ENCODE measurements at places on chromosomes 1 and 21.

DNA sequence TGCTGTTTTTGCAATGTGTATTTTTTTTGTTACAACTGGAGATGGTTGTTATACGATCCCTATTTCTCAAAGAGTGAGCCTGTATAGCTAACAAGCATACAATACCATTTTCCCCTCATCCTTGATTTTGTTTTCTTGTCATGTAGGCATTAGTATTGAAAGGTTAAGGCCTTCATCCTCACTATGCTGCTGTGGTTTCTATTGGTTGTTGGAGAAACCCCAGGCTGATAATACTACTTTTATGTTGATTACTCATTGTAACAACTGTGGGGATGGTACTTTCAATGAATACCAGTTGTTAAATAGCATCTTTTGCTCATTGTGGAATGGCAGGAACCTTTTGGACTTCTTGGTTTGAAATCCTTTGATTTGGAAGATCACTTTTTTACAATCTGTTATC is 39.0 kb upstream of the MACF1 start:
- DNase-seq, result no peak

- no peak for DNase-seq
Observed at GRCh38 chr1:184574588-184574987, 180.1 kb downstream of the EDEM3 start.

DNA sequence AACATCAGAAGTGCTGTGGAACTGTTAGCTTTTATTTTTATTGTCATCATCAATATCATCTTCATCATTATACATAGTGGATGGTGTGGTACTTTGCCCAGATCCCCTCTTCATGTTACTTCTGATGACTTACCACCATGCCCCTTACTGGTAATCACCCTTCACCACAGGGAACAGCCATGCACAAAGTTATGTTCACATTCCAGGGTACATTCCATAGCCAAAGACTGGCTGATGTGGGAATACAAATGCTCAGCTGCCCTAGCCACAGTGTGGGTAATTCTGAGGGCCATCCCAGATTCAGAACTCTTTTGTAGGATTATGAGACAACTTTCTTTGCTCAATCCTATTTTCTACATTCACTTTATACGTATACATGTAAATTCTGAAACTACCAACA is 691.3 kb upstream of the CXADR start:
- no peak for DNase-seq

GRCh38 chr1:90122654-90123340 is 127.9 kb downstream of the ZNF326 start:
- DNase-seq, result no peak

- DNase-seq, result no peak
Observed at GRCh38 chr1:103527331-103527730, 1.8 kb downstream of the RNPC3 start.

- DNase-seq, result no peak
Observed at GRCh38 chr1:45370575-45370974, 30.3 kb upstream of the MUTYH start.

DNA sequence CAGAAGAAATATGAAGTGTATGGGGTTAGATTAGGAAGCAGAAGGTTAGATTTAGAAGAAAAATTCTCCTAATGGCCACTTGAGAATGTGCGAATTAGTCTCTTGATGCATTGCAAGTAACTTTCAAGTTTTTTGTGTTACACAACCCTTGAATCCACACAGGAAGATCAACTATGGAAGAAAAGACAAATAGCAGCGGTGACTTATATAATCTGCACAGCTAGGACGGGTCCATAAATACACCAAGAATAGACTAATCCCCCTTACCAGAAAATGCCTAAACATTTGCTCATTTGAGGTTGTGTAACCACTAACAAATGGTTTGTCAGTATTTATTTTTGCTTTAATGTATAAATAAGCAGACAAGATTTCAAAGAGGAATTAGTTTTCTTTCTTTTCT is 182.6 kb downstream of the TGFB2 start:
- DNase-seq, result no peak

DNA sequence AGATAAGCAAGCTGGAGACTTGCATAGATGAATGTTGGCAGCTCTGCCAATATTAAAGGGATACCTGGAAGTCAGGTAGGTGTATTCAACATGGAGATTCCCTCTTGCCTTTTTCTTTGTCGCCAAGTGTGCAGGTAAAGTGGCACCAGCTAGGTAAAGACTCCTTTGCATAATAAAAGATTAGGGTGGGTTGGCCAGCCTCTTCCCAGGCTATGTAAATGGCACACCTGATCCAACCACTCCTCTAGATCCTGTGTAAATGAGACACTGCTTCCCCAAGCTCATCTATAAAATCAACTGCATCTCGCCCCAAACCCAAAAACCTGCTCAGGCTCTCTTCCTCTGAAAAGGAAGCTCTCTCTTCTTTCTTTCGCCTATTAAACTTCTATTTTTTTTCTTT is 100.8 kb upstream of the DSCAM start:
- DNase-seq, result no peak

DNA sequence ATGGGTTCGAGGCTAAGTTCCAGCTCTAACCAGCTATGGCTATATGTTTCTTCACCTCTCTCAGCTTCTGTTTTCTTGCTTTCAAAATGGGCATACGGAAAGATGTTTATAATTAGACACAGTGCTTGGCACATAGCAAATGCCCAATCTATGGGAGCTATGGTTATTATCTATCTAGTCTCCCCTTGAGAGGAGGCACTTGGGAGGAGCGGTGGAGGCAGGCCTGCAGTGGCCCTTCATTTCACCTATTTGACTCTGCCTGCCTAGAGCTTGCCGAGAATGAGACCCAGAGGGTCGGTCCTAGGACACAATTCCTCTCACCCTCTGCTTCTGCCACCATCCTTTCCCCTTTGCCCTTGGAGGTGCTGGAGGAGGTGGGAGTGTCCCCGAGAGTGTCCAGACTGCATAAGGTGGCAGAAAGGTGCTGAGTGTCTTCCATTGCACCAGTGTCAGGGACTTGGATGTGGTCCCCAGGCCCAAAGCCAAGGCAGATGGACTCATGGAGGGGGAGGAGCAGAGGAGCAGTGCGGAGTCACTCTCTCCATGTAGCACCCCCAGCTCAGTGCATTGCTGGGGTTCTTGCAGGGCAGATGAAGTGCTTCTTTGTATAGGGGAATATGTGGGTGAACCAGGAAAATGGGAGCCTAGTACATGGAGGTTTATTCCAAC is 9.0 kb downstream of the LGR6 start:
- no peak for DNase-seq

DNA sequence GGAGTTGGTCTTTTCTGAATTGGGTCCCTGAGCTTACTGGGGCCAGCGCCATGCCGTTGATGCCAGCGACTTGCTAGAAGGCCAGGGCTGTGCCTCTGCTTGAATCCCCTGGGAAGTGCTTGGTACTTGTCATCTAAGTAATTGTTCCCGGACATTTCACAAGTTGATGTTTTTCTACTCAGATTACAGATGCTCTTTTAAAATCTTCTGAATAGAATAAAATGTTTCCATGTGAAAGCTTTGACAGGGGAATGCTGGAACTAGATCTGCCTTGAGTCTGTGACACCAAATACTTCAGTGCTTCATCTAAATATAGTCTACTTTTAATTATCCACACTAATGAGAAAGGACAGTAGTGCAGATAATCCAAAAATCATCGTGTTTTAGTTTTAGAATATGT is 38.3 kb downstream of the PTGFRN start:
- DNase-seq, result no peak

DNA sequence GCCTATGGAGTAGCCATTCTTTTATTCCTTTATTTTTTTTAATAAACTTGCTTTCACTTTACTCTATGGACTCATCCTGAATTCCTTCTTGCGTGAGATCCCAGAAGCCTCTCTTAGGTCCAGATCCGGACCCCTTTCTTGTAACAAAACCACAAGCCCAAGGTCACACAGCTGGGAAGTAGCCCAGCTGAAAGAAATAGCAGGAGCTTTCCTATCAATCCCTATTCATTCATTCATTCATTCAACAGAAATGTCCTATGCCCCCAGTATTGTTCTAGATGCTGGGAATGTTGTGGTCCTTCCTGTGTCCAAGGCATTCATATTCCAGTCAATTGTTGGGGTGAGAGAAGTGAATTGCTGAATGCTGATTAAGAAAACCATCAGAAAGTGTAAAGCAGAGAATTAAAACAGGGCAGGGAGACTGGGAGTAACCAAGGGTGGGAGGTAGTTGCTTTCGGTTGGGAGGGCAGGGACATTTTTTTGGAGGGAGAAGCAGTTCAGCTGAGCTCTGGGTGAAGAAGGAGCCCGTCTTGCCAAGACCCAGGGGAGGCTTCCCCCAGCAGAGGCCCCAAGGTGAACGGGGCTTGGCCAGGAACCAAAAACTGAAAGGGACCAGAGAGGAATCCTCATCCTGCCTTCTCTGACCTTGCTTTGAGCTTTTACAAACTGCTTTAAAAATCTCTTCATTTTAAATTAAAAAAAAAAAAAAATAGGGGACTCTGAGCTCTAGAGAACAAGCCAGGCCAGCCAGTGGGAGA is 10.8 kb downstream of the PLA2G2D start:
- DNase-seq, result no peak

DNA sequence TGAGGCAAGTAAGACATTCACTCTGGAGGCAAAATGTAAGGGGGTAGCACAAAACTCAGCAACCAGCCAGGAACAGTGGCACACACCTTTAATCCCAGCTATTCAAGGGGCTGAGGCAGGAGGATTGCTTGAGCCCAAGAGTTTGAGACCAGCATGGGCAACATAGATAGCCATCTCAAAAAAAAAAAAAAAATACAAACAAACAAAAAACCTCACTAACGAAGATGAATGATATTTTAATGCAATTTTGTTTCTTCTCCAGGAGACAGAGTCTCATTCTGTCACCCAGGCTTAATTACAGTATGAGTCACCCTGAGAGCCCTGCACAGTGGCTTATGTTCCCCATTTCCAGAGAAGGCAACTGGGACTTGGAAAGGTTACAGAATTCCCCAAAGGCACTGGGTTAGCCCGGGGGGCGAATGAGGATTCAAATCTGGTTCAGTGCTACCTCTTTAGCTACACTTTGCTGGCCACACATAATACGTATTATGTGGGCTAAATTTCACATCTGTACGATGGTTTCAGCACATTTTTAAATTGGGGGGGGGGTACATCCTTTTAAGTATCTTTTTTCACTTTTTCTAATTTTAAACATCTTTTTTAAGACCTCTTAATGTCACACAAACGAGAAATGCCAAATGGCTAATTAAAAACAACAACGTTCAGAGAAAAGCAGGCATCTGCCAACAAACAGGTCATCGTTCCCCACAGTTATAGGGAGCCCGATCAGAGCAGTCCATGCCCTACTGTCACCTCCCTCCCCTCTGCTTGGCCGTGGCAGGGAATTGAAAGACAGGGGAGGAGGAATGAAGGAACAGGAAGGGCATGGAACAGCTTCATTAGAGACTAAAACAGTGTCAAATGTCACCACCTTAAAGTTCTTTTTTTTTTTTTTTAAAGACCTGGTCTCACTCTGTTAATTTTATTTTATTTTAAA is 3.5 kb downstream of the CELA2A start:
- DNase-seq, result no peak

GRCh38 chr1:109539676-109540075 is at the start of gene GPR61:
Gene GPR61 (plus strand): TSS chr1:109539872. CDS start chr1:109543023, 3,151 bp downstream.
- no peak for DNase-seq

DNA sequence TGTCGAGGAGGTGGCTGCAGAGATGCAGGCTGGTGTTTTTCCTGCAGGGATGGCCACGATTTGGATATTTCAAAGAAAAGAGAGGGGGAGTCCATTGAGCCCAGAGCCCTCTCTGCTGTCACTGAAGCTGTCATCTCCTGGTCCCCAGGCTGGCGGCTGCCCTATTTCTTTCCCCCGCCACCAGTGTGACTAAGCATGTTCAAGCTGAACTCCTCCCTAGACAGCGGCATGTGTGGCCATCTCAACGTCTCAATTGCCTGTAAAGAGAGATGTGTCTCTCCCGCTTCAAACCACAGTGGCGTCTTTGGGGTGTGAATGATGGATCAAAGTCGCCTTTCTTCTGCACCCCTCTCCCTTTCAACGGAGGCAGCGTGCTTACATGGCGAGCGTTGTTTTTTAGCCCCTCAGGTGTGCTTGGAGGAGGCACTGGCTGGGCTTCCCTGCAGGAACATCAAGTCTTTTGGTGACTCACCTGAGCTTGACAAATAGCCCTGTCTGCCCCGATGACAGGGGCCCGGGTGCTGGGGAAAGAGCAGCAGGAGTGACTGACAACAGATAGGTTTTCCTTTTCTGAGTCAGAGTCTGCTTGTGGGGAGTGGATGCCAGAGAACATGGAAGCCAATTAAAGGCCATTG is 346.4 kb upstream of the AJAP1 start:
- DNase-seq, result no peak

- DNase-seq, result peak; percentile 80
Observed at GRCh38 chr21:25573409-25574206, 33.7 kb downstream of the MRPL39 start.

- DNase-seq, result no peak
Observed at GRCh38 chr1:168792142-168792541, 63.1 kb upstream of the DPT start.

DNA sequence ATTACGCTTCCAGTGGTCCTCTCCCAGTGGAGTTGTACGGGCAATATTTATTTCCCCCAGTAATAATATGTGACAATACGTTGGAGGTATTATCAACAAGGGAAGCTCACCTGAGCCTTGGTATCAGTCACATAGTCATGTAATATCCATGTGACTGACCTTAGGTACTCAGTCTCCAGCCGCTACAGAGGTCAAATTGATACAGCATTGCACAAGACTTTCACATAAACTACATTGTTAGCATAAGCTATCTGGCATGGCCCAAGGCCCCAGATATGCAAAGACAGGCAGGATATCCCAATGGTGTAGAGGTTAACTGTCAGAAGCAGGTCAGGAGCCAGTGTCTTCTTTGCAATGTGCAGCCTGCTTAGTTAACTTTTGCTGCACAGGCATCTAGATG is 15.3 kb upstream of the CHIT1 start:
- DNase-seq, result no peak

GRCh38 chr1:237444120-237444790 is 402.3 kb downstream of the RYR2 start:
- no peak for DNase-seq

DNA sequence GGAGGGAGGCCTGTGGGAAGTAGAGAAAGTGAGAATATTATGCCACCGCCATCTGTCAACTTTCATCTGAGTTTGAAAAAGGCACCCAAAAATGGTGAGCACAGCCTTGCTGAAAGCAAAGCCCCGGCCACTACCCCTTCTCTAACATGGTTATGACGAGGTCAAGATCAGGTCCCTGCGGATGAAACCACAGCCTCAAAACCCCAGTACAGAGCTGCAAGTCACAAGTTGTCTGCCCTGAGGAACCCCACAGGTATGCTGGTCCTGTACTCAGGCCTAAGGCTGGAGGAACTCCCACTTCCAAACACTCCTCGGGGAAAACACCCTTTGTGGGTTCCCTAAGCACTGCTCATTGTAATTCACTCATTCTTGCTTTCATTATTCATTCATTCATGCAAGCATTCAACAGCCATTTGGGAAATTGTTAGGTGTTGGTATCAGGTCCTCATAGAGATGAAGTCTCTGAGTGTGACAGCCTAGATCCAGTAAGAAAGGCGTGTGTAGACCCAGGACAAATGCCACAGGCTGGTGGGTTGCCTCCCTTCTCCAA is 216.6 kb upstream of the EDN2 start:
- DNase-seq, result no peak

GRCh38 chr1:185358957-185359356 is 41.9 kb upstream of the IVNS1ABP start:
- DNase-seq, result no peak

All from activated CD4-positive, alpha-beta T cell treated with anti-CD3 and anti-CD28 coated beads for 4 hours (primary cell).